ENCODE measurements at places on chromosomes 1 and 21.

GRCh38 chr1:201144701-201145100 is 9.6 kb downstream of the TMEM9 start:
- no peak for DNase-seq

- no peak for DNase-seq
These were observed 38.5 kb upstream of the ZBTB40 start for GRCh38 chr1:22412932-22413727.

DNA sequence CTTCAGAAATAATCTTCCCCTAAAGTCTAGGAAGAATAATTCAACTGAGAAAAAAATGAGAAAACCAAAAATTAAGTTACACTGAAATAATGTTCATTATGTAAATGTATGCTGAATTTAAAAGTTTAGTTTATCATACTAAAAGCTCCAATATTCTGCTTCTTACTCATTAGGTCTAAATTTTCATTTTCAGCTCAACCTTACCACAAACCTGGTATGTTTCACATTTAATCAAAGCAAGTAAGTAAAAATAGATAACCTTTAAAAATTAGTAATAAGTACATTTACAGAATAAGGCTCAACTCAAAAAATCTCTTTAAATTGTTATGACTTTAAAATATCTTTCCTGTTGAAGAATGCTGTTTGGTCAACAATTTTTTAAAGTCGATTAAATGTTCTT is 15.0 kb downstream of the BTG3 start:
- no peak for DNase-seq

- DNase-seq: no peak
These were observed 36.4 kb downstream of the BTG3 start for GRCh38 chr21:17576080-17576835.

DNA sequence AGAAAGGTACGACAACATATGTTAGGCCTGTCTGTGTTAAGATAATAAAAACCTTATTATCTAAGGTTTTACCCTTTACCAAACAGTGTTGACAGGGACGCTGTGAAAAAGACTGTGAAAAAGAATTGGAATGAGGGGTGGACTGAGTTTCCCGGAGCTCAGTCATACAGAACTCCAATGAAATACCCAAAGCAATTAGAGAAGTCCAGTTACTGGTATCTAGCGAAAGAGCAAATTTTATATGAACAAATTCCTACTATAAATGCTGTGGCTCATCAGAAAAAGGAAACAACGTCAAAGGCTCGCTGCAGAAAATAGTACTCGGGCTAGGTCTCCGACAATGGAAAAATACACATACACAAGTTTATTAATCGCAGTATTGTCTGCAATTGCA is 708 bp upstream of the RBBP5 start:
- no peak for DNase-seq

- DNase-seq: no peak
These were observed 7.8 kb downstream of the AHCTF1 start for GRCh38 chr1:246923900-246924299.

- no peak for DNase-seq
These were observed 133.9 kb upstream of the KCTD3 start for GRCh38 chr1:215433237-215433636.
